SK-N-DZ (cell line): ENCODE measurements at places on chromosomes 3 and 15.

DNA sequence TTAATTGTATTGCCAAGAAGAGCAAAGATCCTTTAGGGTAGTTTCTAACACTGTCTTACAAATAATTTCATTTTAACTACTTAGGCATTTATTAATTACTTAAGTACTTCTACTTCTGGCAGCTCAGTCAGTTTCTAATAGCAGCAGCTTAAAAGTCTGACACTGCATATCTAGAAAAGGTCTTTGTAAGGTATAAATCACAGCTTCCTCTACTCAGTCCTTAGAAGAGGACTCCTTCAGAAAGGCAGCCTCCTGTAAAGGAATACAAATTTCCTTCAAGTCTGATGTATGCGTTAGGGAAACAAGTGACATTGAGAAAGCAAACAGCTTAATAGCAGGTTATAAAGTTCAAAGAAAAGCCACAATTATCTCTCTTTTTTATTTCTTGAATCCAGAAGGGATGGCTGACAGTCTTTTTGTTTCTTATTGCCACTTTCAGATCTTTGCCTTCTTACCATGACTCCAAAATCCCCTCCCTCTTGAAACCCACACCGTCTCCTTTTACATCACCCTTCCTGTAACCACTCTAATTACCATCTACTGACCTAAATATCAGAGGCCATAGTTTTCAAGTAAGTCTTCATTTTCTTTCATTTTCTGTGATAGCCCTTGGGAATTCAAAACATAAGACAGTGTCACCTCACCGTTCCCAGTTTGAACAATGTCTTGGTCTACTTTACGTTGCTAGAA is 109.5 kb downstream of the CGGBP1 start:
- no peak for DNase-seq

- no peak for DNase-seq
These were observed 53.9 kb downstream of the NIPA2 start for GRCh38 chr15:22892333-22892732.

- DNase-seq, result no peak
These were observed 130.5 kb downstream of the LRRC3B start for GRCh38 chr3:26753095-26753494.

DNA sequence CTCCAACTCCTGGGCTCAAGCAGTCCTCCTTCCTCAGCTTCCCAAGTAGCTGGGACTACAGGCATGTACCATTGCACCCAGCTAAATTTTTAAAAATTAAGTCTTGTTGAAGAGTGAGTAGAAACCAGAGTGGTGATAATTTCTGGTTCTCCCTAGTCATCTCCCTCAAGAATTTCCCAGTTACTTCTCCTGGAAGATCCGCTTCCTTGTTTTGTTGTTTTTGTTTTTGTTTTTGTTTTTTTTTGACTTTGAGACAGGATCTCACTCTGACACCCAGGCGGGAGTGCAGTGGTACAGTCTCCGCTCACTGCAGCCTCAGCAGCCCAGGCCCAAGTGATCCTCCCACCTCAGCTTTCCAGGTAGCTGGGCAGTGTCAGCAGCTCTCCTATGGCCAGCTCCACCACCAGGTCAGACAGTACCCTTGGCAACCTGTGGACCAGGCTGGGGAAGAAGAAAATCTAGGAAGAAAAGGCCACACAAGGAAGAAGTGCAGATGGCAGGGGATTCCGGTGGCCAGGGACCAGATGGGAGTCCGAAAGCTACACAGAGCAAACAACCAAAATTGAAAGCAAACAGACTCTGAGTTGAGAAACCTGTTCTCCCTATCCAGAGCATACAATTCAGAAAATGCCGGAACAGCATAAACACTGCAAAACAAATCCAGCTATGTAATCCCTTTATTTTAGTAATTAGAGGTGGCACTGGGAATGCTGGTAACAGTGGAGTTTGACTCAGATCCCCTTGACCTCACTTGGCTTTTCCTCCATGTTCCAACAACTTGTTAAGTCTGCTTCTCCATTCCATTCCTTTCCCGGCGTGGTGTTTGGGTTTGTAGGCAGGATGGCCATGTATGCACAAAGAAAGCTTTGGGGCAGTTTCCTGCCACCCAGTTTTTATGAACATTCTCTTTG is 266.6 kb upstream of the CTDSPL start:
- DNase-seq, result no peak

DNA sequence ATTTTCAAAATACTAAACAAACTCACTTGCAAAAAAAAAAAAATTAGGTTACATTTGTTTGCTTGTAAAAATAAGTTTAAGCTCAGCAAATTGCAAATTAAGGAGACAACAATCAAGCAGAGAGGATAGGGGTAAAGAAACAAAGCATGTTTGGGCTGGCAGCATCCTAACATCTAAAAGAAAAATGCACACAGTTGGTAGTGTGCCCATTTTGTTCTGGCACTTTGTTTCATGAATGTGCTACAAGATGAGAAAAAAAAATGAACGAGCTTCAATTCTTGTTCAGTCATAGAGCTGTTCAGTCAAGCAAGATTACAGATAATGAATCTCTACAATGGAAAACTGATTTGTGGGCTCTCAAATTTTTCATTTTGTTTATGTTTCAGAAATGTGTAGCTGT is 17.7 kb upstream of the ZBBX start:
- no peak for DNase-seq

DNA sequence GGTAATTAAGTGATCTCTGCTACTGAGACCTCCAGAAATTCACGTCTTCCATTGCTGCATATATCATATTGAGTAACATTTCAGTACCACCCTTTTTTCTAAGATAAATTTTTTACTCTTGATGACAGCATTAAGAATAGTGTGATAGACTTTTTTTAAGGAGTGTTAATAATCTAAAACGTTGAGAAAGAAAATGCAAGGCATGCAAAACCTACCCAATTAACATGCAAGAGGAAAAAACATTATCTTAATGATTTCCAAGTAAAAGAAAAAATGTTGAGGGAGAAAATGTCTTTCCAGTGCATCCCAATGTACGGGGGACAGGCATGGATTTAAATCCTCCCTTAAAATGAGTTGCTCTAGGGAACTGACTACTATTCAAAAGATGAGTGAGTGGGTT is 740 bp downstream of the CLDN16 start:
- no peak for DNase-seq

GRCh38 chr3:126340081-126340511 is 17.1 kb downstream of the KLF15 start:
- DNase-seq, result no peak

- no peak for DNase-seq
These were observed 11.5 kb downstream of the IGDCC3 start for GRCh38 chr15:65366122-65366892.

GRCh38 chr15:64844576-64845145 is 2.9 kb downstream of the PLEKHO2 start:
- no peak for DNase-seq

DNA sequence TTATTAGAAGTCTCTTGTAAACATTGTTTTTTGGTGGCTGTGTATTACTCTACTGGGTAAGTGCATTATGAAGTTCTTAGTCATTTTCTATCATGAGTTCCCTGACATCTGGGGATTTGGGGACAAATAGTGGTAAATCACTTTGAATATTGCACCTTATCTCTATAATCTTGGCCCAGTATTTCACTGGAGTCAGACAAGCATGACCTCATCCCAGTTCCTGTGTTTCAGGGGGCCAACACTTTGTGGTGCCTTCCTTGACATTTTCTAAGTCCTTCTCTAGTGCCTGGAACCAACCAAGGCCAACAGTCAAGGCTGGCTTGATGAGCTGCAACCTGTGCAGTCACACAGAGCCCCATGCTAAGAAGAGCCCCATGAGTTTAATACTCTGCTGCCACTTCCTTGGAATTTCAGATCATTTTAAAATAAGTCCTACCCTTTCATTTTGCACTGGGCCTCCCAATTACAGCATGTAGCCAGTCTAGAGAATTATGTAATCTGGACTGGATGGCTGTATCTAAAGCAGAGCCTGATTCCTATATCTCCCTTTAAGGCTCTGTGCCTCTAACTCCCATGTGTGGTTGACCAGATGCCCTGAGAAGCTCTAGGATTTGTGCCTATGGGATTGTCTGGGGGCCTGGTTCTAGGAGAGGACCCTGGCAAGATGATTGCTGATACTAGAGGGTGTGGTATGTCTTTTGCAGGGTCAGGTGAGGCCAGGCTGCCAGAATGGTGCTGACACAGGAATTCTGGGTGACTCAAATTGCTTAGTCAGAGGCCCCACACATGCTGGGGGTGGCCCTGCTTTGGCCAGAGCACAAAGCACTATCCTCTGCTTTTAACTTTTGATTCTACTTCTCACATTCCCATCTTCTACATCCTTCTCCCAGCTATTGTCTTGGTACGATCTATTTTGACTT is 319.6 kb upstream of the TBC1D5 start:
- peak; percentile 14 for DNase-seq

GRCh38 chr3:146374146-146374545 is 95.2 kb downstream of the PLSCR2 start:
- DNase-seq, result no peak

DNA sequence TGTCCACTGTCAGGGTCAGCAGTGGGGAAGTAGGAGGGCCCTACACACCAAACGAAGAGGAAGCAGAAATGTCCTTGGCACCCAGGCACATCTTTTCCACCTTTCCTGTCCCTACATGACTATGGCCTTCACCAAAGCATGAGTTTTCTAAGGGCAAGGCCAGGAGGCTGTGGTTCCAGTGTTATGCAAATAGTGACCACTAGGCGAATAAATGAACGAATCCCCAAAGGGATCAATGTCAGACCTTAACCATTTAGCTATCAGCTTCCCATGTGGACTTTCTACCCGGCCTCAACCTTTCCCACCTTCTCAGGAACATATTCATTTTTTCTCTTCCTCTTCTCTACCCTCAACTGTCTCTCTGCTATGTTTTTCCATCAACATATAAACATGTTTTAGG is 63.1 kb downstream of the NTRK3 start:
- no peak for DNase-seq

- DNase-seq, result no peak
These were observed 118.6 kb downstream of the ANO10 start for GRCh38 chr3:43503067-43503728.

DNA sequence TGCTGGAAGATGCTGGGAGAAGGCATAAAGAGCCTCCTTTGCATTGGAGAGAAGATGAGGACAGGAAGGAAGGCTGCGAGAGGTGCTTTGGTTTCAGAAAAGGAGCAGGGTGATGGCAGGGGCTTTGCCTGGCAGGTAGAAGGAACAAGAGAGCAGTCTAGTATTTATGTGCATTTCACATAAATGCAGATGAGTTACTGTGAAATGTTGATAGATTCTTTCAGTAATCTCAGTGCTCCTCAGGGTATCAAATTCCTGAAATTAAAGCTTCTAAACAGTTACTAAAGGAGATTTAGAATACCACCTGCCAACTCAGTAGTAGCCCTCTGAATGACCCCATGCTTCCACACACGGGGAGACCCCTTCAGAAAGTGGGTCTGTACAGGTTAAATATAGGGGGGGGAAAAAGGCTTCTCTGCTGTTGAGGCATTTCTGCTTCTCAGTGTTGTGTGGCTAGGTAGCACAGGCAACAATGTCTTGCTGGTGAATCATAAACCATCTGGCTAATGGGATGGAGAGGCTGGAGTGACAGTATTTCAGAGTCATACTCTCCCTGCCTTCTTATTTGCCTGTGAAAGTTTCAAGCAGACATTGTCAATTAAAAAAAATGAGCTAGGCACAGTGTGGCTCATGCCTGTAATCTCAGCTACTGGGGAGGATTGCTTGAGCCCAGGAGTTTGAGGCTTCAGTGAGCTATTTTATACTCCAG is 14.3 kb upstream of the FBXL22 start:
- DNase-seq, result no peak

- no peak for DNase-seq
These were observed 18.7 kb upstream of the TATDN2 start for GRCh38 chr3:10229576-10229975.

DNA sequence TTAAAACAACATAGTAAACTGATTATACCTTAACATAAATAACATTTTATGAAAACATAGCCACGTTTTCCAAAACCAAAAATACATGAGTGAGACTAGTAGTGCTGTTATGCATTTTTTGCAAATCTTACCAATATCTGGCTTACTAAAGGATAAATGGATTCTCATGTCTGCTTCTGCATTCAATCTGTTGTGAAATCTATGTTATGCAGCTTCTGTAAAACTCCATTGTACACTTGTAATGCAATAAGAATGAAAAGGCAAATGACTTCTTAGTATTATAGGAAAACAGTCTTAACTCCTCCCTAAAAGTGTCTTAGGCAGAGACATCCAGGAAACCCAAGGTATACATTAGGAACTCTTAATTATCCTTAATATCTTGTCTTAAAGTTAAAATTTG is 330.9 kb upstream of the THBS1 start:
- no peak for DNase-seq

DNA sequence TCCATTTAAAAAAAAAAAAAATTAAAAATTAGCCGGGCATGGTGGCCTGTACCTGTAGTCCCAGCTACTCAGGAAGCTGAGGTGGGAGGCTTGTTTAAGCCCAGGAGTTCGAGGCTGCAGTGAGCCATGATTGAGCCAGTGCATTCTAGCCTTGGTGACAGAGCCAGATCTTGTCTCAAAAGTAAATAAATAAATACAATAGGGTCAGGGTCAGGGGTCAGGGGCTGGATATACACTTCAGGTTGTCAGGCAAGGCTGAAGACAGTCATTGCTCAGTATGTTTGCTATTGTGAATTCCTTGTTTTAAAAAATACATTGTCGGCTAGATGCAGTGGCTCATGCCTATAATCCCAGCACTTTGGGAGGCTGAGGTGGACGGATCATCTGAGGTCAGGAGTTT is 8.1 kb upstream of the TKT start:
- no peak for DNase-seq

DNA sequence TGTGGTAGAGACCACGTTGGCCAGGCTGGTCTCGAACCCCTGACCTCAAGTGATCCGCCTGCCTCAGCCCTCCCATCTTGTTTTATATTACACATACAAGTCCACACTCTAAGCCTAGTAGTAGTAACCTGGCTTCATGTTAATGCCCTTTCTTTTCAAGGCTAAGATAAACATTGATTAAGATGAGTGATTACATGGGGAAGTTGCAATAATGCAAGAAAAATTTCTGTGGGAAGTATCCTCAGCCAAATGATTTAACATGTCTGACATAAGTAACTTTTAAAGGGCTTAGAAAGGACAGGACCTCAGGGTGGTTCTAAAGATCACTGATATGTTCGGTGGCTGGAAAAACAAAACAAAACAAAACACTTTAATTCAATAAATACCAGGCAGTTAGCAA is 72.1 kb downstream of the SFMBT1 start:
- no peak for DNase-seq
